Stimulated activated CD4-positive, alpha-beta T cell treated with anti-CD3 and anti-CD28 coated beads, Interleukin-4, amount 100 ng/mL, for 24 hours (primary cell): ENCODE measurements at places on chromosomes 12 and 14.

DNA sequence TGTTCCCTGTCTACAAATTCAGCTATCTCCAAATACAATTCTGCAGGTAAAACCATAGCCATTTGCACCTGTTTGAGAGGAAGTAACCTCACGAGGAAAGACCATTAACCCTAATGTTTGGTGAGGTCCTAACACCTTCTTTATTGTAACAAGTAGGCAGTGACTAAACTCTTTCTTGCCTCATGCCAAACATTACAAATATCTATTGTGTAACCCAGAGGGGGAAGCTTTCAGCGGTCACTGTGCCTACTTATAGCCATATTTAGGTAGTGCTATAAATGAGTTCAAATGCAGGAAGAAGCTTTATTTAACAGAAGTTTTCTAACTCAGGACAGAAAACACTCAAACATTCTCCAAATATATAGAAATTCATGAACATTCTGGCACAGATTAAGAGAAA is 252.7 kb downstream of the LRFN5 start:
- DNase-seq = no peak

DNA sequence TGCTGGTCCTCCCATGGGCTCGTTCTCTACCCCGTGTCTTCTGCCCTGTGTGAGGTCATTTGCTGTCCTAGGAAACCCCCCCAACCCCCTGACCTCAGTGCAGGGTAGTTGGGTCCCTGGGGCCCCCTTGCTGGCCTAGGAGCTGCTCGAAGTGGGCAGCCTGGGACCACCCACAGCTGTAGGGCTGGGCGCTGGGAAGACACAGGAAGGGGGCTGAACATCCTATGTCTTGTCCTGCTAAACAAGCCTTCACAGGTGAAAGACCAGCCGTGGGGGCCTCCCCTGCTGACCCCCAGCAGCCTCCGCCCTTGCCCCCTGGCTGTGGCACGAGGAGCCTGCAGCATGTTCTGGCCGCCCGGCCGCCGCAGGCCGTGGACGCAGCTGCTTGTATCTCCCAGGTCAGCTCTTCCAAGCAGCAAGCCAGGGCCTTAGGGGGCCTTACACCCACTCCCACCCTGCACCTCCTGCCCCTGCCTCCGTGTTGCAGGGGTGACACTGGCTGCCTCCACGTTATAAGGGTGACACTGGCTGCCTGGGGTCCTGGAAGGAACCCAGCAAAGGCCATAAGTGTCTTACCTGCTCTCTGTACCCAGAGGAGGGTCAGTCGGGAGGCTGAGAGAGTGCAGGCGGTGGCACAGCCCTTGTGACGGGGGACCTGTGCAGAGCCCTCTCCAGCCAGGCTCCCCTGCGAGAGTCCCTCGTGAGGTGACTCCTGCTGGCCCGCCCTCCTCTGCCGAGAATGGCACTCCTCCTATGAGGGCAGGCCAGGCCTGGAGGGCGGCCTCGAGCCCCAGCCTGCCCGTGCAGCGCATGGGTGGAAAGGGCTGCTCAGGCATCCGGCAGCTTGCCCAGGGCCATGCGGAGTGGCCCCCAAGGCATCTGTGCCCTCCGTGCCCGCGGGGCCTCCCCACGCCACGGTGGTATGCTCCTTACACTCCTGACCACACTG is 11.5 kb upstream of the TEX22 start:
- DNase-seq = no peak

DNA sequence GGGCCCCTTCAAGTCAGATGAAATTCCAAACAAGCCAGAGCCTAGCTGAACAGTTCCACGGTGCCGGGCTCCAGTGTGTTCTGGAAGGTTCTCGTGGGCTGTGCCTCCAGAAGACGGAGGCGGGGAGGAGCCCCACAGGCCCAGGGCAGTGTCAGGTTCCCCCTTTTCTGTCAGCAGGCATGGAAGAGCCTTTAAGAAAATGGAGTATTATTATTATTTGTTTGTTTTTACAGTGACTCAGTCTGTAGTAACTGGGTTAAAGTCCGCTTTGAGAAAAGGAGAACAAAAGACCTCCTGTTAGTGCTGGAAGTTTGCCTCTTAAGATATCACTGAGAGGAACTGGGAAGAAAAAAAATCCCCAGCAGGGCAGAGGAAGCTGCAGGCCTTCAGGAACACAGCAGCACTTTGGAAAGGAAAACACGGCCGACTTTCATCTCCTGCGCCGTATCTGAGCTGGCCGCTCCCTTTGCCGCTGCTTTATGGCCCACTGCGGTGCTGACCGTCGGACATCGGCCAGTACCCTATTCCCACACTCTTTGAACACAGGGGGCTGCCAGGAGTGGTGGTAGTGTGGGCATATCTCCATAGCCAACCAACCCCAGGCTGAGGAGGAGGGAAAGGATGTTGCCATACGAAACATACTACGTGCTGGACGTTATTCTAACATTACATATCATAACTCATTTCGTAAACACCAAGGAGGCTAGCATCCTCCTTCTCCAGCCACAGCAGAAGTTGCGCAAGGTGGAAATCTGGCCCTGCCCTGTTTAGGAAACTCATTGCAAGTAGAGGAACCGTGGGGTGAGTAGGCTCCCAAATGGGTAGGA is 194.0 kb downstream of the ZFP36L1 start:
- DNase-seq = no peak

DNA sequence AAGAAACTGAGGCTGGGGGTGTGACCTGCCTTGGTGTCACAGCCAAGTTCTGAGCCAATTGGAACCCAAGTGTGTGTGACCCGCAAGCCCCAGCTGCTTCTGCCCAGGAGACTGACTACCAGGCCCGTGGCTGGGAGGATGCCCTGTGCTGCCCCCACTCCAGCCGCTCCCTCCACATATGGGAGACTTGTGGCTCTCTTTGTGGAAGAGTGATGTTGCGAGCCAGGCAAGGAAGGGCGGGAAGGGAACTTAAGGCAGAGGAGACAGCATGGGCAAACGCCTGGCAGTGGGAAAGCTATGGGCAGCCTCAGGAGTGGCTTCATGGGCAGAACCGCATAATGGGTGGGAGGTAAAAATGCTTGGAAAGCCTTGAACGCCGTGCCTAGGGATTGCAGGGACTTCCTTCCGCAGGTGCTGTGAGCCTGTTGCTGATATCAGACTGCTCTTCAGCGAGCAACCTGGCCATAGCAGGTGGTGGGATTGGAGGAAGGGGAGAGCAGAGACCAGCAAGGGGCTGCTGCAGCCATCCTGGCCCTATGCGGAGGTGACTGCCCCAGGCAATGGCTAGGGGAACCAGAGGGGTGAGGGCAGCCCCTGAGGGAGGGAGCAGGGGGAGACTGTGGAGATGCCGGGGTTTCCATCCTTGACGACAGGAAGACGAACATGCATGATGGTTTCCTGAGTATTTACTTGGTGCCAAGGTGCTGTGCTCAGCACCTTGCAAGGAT is 115.7 kb downstream of the LGMN start:
- DNase-seq = no peak

DNA sequence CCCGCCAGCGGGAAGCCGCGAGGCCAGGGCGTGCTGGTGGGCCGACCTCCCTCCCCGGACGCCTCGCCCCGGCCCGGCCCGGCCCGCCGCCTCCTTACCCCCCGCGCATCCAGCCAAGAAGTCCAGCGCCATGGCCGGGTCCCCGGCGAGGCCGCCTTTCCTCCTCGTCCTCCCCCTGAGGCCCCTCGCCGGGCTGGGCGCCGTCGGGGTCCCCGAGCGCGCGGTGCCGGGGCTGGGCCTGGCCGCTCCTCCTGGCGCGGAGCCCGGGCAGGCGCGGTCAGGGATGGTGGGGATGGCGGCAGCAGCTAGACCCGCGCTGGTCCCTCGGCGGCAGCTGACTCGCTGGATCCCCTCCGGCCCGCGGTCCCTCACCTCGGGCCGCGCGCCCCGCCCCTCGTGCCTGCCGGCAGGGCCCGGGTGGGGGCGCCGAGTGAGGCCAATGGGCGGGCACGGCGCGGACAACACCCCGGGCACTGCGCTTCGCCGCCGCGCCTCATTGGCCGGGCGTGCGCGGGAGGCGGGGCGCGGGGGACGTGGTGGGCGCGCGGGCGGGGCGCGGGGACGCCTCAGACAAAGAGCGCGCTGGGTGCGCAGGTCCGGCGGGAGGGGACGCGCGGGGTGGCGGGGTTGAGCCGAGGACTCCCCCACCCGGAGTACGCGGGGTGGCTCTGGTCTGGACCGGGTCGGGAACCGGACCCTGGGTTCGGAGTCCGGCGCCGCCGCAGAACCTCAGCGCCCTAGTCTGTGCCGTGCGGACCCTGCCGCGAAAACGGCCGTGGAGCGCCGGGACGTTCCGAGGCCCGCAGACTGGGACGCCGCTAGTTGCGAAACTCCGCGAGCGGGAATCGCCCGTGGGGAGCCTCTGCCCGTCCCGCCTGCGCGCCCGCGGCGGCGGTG is at the start of gene SLC25A29:
SLC25A29 (minus strand) TSS at position 344 of the 897 bp plus-strand sequence; CDS start at position 132, 212 bp downstream.
- peak; percentile 70 for DNase-seq

- no peak for DNase-seq
Observed at GRCh38 chr12:49897276-49897675, 6.4 kb downstream of the FAIM2 start.

DNA sequence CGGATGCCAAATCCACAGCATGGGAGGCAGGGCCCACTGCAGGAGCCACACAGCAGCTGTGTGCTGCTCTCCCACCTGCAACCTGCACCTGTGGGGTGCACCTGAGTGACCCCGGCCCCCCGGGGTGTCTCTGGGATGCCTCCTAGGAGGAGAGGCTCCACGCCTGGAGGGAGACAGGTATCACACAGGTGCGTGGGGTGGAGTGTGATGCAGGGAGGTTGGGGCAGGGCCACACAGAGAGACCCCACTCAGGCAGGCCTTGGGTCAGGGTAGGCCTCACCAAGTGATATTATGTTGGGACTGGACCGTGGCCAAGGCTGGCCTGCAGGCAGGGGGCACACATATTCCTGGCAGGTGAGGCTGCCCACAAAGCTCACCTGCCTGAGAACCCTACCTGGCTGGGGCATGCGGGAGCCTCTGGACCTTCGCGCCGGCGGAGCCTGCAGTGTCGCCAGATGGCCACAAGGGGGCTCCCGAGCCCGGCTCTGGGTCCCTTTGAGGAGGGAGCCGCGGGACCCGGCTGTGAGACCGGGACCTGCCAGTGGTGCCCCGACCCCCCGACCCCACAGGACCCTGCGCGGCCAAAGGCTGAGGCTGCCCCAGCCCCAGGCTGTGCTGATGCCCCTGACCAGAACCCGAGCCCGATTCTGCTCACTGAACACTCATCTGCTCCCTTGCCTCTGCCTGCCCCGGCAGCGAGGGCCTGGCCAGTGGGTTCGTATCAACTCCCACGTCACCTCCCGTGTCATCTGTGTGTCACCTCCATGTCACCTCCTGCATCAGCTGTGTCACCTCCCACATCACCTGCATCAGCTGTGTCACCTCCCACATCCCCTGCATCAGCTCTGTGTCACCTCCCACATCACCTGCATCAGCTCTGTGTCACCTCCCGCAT is 11.4 kb downstream of the TMEM121 start:
- peak; percentile 66 for DNase-seq

DNA sequence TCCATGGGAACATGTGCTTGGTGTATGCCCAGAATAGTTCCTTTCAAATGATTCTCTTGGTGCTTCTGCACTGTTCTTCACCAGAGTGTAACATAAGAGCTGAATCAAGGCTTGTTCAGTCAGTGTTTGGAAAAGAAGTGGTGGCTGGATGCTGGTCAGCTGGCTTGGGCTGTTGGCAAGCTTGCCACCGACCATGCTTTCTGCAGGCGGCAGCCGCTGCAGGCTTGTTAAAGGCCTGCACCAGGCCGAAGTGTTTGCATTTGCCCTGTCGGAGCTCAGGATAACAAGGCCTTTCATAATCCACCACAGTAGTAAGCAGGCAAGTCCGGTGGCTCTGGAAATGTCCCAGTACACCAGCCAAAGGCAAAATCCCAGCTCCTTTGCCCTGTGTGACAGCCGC is 26.9 kb downstream of the DAAM1 start:
- DNase-seq = no peak

GRCh38 chr12:4051596-4051995 is 178.4 kb upstream of the PARP11 start:
- no peak for DNase-seq

DNA sequence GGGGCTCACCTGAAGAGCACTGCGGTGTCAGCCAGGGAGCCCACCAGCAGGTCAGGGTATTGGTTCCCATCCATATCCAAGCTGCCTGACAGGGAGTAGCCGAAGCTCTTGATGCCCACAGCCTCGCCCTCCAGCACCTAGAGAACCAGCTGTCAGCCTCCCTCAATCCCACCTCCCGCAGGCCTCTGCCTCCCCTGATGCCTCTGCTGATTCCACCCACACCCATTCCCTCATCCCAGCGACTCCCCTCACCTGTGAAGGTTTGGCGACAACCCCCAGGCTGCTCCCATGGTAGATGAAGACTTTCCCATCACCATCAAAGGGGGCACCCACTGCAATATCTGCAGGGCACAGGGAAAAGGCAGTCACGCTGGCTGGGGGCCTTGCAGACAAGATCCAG is 10.0 kb downstream of the ITGA7 start:
- DNase-seq = no peak

DNA sequence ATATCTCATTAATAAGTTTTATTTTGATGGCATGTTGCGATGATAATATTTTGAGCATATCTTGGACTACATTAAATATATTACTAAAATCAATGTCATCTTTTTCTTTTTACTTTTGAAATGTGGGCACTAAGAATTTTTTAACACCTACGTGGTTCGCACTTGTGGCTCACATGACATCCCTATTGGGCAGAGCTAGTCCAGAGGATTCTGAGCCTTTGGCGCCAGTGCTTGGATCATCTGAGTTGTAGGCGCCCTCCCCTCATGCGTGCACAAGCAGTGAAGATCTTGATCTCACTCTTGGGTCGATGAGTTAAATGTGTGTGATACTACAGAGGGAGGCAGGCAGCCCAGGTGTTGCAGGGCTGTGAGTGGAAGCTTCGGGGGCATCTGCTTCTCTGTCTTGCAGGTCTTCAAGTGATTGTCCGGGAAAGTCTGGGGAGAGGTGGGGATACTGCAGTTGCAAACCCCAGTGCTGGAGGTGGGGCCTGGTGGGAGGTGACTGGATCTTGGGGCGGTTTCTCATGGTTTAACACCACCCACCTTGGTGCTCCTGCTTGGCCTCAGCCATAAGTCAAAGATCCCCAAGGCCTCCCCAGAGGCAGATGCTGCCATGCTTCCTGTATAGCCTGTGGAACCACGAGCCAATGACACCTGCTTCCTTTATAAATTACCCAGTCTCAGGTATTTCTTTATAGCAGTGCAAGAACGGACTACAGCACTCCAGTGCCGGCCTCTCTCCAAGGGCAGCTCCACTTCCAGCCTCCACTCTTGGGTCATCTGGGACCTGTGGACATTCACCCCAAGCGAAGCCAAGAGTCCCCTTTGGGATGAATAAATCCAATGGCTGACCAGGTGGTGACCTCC is 46.1 kb upstream of the PPP2R5C start:
- DNase-seq = no peak

GRCh38 chr14:85527445-85528035 is 2.4 kb upstream of the FLRT2 start:
- no peak for DNase-seq

DNA sequence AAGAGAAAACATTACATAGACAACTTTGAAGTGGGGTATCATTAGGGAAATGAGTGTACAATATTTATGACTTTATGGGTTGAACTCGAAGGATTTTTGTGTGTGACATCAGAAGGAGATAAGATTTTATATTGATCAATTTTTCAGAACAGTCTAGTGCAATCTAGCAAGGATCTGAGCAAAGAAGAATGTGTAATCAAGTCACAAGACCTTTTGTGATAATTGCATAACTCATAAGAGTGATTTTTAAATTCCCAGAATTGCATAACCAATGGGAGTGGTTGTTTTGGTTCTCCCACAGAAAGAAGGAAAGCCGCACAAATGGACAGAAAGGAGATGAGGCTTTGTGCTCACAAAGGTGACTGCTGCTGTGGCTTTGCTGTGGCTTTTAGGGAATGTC is 441.8 kb upstream of the FLRT2 start:
- no peak for DNase-seq
